Muscle of back (tissue), 13 donors: ENCODE measurements at places on chromosomes 16 and 17. TPM values are rescaled to one million over a fixed set of nuclear protein-coding genes. Genes with fewer than 3 reads are reported as not detected.

GRCh38 chr16:14494396-14494966 lies 135.6 kb downstream of the PARN start:
- DNase-seq, result no peak

- no peak for DNase-seq
These were observed 11.4 kb downstream of the TAX1BP3 start for GRCh38 chr17:3656755-3657587.

- no peak for DNase-seq
These were observed 4.2 kb downstream of the PLD6 start for GRCh38 chr17:17201907-17202306.

- DNase-seq, result no peak
These were observed 1.9 kb upstream of the PDK2 start for GRCh38 chr17:50093246-50093645.

GRCh38 chr16:88836791-88837190 lies 20.0 kb downstream of the GALNS start:
- DNase-seq, result no peak

- no peak for DNase-seq
These were observed 17.1 kb upstream of the VPS4A start for GRCh38 chr16:69294051-69294450.

DNA sequence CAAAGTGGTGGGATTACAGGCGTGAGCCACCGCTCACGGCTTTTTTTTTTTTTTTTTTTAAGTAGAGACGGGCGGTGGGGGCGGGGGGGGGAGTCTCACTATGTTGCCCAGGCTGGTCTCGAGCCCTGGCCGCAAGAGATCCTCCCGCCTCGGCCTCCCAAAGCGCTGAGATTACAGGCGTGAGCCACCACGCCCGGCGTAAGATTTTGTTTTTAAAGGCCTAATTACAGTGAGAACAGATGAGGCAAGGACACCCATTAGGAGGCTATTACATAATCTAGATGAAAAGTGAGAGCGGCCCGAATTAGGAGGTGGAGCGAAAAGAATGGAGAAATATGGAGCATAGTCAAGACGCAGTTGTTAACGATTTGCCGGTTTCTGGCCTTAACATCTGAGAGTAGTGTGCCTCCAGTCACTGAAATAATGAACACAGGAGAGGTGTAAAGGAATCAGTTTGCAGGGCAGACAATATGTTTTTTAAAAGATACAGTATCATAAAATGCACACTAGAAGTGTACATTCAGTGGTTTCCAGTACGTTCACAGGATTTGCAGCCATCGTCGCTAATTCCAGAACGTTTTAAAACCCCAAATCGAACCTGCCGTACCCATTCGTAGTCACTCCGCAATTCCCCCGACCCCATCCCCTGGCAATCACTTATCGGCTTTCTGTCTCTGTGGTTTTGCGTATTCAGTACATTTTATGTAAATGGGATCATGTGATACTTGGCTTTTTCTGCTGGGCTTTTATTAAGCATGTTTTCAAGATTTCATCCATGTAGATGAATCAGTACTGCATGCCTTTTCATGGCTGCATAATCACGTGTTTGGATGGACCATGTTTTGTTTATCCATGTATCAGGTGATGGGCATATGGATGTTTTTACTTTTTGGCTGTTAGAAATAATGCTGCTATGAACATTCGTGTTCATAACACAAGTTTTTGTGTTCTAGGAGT lies 1.4 kb upstream of the SLX4 start:
- no peak for DNase-seq

DNA sequence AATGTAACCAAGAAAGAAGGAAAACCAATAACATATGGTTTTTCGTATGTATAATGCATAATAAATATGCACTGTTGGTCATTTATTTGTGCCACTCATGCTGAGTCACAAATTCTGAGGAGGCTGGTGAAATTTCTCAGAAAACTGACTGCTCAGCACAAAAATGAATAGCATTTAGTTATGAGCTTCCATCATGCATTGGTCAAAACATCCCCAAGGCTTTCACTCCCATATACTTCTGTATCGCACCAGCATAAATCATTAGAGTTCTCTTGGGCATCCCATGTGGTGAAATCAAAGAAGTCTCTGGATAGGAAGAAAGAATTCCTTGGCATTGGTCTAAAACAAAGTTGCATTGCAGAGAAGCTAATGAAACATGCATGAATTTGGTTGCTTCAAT lies 785.6 kb upstream of the CDH8 start:
- no peak for DNase-seq

- no peak for DNase-seq
These were observed 17.7 kb downstream of the PRAC1 start for GRCh38 chr17:48704361-48705248.

DNA sequence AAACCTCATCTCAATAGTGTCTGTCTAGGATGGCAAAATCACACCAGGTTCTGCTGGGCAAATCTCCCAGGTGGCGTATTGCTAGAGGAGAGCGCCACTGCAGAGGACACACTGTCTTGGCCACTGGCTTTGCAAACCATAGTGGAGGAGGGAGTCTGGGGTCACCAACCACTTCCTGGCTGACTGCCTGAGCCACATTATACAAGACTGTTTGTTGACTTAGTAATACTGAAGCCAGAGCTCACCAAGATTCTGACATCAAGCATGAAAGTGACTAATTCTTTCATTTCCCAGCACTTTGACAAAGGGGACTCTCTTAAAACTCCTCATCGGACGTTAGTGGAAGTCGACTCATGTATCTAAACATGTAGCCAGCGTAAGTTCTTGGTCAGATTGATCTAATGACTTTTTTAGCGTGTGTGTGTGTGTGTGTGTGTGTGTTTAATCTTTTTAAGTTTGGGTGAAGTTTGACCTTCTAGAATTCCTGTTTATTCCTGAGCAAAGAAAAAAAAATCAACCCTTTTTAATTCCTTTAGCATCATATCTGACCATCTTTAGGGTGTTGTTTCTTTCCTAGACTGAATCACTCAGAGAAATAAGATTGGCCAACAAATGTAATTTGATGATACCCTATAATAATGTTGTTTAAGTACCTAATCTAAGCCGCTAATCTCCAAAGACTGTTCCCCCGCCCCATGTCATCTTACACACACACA lies 13.7 kb downstream of the PITPNC1 start:
- peak; percentile 80 for DNase-seq

FBXO39 gene
- 0.30 TPM for polyA plus RNA-seq

- DNase-seq, result no peak
These were observed 207.1 kb upstream of the ZFHX3 start for GRCh38 chr16:73255031-73255430.

DNA sequence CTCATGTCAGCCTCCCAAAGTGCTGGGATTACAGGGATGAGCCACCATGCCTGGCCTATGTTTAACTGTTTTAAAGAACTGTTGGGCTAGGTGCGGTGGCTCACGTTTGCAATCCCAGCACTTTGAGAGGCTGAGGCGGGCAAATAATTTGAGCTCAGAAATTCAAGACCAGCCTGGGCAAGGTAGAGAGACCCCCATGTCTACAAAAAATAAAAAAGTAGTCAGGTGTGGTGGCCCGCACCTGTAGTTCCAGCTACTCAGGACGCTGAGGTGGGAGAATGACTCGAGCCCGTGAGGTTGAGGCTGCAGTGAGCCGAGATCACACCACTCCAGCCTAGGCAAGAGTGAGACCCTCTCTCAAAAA lies 1.9 kb upstream of the ITGAL start:
- DNase-seq, result no peak

GRCh38 chr16:1069154-1069553 lies 3.4 kb upstream of the SSTR5 start:
- DNase-seq, result no peak
